ENCODE measurements at places on chromosomes 3 and 15. TPM values are rescaled to one million over a fixed set of nuclear protein-coding genes. Genes with fewer than 3 reads are reported as not detected.
A peak's percentile ranks its signal among the peaks of the same experiment; 100 is the strongest.

DNA sequence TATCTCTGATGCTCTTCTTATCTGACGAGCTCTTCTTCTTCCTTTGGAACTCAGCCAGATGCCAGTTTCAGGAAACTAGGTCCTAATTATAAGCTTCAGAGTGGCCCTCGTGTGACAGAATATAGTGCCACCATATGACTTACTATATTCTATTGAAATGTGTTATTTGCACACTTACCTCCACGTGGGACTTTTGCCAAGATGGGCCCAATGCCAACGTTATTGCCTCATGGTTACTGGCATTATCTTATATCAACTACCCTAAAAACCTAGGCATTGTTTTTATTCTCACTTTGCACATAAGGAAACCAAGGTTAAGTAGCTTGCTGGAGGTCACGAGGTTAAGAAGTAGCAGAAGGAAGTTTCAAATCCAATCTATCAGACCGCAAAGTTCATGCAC lies 71.3 kb upstream of the SLCO3A1 start:
- H3K4me3 ChIP-seq = no peak overlapping the region
- H3K36me3 ChIP-seq = no peaks in the 10 kb centered on the region
- H3K27me3 ChIP-seq = no peaks in the 10 kb centered on the region

FANCD2OS gene
- total RNA-seq = not detected

EBLN2 gene
- total RNA-seq = 6.7 TPM

- no peak overlapping the region for H3K4me3 ChIP-seq
- DNase-seq = no peak
- no peaks in the 10 kb centered on the region for H3K36me3 ChIP-seq
- no peak overlapping the region for H3K27ac ChIP-seq
- no peaks in the 10 kb centered on the region for H3K4me1 ChIP-seq
Measured at GRCh38 chr3:104909198-104909597, 457.5 kb upstream of the ALCAM start.

DNA sequence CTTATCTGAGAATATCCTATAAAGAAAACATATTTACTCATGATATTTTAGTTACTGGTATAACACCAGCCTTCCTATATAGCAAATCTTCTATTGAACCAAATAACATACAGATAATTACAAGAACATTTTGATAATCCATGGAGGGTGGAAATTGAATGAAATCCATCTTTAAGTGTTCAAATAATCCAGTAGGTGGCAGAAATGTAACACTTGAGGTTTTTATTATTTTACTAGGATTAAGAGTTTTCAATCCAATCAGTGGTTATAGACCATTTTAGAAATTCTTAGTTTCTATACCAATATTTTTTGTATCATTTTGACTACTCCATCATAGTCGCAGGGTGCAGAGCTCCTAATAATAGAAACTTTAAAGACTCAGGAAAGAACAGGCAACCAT lies 101.9 kb upstream of the KCNH8 start:
- no peak for DNase-seq
- H3K36me3 ChIP-seq = no peaks in the 10 kb centered on the region
- H3K4me1 ChIP-seq = no peaks in the 10 kb centered on the region
- no peak overlapping the region for H3K27ac ChIP-seq

CLRN1 gene
- total RNA-seq = not detected

CCDC80 gene
- 35.3 TPM for total RNA-seq

- peak overlapping the region; percentile 17 for H3K27ac ChIP-seq
- no peaks in the 10 kb centered on the region for H3K36me3 ChIP-seq
- no peak for DNase-seq
- no peak overlapping the region for H3K4me3 ChIP-seq
Measured at GRCh38 chr15:40847223-40847961, 3.5 kb downstream of the SPINT1 start.

- H3K27ac ChIP-seq = no peak overlapping the region
- H3K4me1 ChIP-seq = no peaks in the 10 kb centered on the region
Measured at GRCh38 chr3:168088106-168088720, 7.5 kb downstream of the GOLIM4 start.

- peak; percentile 2 for DNase-seq
- H3K4me1 ChIP-seq = no peaks in the 10 kb centered on the region
- no peaks in the 10 kb centered on the region for H3K27me3 ChIP-seq
Measured at GRCh38 chr3:127663151-127663550, 9.6 kb upstream of the ABTB1 start.

ARGFX gene
- total RNA-seq = not detected

DNA sequence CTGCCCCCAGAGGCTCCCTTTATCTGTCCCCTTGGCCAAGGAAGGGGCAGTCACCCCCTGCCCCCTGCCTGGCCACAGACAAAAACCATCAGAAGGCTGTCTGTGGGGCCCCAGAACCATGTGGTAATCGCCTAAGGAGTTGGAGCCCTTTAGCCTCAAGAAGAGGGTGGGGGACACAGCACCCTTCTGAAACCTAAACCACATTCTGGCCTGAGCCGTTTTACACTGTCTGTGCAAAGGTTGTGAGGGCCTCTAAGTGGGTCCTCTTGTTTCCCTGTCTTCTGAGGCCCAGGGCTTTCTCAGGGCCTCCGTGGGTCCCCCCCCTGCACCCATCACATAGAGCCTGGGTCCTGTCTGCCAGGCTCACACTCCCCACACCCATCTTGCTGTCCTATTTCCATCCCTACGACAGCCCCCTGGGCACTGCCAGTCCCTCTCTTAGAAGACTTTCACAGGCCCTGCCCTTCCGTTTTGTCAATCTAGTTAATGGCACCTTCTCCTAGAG lies 17.9 kb upstream of the RPUSD3 start:
- peaks cover 46% of the 10 kb centered on the region for H3K4me1 ChIP-seq
- no peak for DNase-seq
- no peaks in the 10 kb centered on the region for H3K36me3 ChIP-seq
- H3K4me3 ChIP-seq = no peak overlapping the region
- no peaks in the 10 kb centered on the region for H3K27me3 ChIP-seq

GRCh38 chr15:84772467-84772866 lies 24.1 kb downstream of the ZNF592 start:
- H3K27ac ChIP-seq = no peak overlapping the region
- peaks cover 11% of the 10 kb centered on the region for H3K4me1 ChIP-seq
- no peak for DNase-seq
- H3K4me3 ChIP-seq = no peak overlapping the region

GHRL gene
- total RNA-seq = 0.54 TPM

DNA sequence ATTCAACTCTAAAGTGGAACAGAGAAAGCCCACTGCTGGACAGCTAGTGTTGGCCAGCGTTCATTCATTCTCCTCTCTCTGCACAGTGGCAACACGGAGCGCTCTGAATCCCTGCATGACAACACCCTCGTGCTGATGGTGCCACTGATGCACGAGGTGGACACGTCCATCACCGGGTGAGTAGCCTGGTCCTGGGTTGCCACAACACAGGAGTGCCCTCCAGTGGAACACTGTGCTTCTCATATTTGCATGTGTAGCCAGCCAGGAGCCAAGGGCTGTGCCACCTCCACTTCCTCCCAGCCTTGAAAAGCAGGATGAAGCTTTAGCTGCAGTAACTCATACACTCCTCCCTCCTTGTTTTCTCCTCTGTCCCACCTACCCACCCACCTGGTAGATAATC lies 120.0 kb upstream of the CTDSPL start:
- DNase-seq = peak; percentile 72
- no peaks in the 10 kb centered on the region for H3K27me3 ChIP-seq
- no peak overlapping the region for H3K4me3 ChIP-seq
- H3K36me3 ChIP-seq = no peaks in the 10 kb centered on the region

ADAMTS7 gene
- 1.6 TPM for total RNA-seq

GRCh38 chr3:138400651-138401070 lies 33.8 kb upstream of the ESYT3 start:
- no peaks in the 10 kb centered on the region for H3K4me1 ChIP-seq
- DNase-seq = no peak
- H3K27me3 ChIP-seq = no peaks in the 10 kb centered on the region
- no peak overlapping the region for H3K4me3 ChIP-seq

TGM4 gene
- not detected for total RNA-seq

MYRIP gene
- 3.1 TPM for total RNA-seq

DNA sequence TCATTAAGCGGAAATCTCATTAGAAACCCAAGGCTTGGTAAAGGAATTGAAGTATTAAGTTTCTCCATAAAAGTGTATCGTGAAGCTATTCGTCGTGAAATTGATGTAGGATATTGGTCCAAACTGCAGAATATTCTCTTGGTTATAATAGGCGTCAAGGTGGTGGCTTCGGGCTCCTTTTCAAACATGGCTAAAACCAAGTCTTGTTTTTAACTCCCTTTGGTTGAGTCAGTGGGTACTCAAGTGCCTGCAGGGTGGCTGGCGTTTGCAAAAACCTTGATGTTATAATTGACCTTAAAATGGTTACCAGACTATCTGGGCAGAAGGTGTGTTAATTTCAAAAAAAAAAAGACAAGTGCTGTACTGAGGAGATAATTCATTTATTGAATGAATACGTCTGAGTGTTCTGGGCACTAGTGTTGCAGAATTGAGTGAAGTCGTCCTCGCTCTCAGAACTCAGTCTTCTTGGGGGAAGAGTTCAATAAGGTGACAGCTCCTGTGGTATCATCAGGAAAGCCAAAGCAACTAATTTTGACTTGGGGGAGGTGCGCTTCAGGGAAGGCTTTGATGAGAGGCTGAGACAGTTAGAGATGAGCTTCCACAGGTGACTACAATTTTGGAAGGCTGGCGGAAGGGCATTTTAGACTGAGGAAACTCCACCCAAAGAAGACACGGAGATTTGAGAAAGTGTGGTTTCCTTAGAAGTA lies 1.5 kb downstream of the UBE2Q2 start:
- H3K36me3 ChIP-seq = no peaks in the 10 kb centered on the region
- peaks cover 67% of the 10 kb centered on the region for H3K4me1 ChIP-seq
- no peaks in the 10 kb centered on the region for H3K27me3 ChIP-seq
- H3K27ac ChIP-seq = peak overlapping the region; percentile 97
- no peak for DNase-seq

SLC22A13 gene
- 2.1 TPM for total RNA-seq

GRCh38 chr3:152466784-152467183 lies 198.1 kb downstream of the MBNL1 start:
- H3K27me3 ChIP-seq = no peaks in the 10 kb centered on the region
- DNase-seq = no peak
- H3K27ac ChIP-seq = peak overlapping the region; percentile 45

DNA sequence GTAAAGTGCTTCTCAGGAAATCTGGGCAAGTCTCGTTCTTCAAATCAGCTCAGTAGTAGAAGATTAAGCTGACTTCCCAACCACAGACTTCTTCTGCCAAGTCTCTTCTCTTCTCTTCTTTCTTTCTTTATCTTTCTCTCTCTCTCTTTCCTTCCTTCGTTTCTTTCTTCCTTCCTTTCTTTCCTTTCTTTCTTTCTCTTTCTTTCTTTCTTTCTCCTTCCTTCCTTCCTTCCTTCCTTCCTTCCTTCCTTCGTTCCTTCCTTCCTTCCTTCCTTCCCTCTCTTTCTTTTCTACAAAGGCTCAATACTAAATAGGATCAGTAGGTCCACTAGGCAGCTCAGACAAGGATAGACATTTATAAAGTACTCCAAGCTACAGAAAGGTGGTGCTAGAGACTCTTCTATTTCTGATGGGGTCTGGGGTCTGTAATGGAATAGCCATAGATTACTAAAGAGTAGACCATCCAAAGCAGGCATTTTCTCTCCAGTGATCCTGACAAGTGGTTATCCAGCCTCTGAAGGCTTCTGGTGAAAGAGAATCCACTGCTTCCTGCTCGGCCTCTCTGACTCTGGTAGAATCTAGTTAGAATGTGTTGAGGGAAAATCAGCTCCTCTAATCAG lies 100.8 kb downstream of the TPRG1 start:
- no peaks in the 10 kb centered on the region for H3K36me3 ChIP-seq
- H3K27ac ChIP-seq = no peak overlapping the region
- H3K4me3 ChIP-seq = no peak overlapping the region
- H3K27me3 ChIP-seq = no peaks in the 10 kb centered on the region
- no peak for DNase-seq

GRCh38 chr15:68223171-68223570 lies 6.4 kb downstream of the CLN6 start:
- H3K36me3 ChIP-seq = no peaks in the 10 kb centered on the region
- H3K4me1 ChIP-seq = peaks cover 10% of the 10 kb centered on the region
- no peak for DNase-seq
- H3K27ac ChIP-seq = no peak overlapping the region
- no peak overlapping the region for H3K4me3 ChIP-seq
- H3K27me3 ChIP-seq = no peaks in the 10 kb centered on the region

DNA sequence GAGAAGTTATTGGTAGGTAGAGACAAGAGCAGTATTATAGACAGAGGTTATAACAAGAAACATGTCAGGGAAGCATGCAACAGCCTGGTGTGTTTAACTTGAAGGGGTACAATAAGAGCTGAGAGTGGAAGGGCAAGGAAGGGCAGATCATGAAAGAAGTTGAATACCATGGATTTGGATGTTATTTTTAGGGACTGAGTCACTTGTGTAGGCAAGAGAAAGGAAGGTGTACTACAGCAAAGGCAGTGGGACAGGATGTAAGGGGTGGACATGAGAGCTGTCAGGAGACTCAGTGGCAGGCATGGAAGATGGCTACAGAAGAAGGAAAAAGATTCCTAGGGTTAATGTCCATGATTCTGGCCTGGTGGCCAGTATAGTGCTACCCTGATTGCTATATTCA lies 66.4 kb downstream of the TFG start:
- no peak overlapping the region for H3K4me3 ChIP-seq
- no peaks in the 10 kb centered on the region for H3K4me1 ChIP-seq
- DNase-seq = no peak
- no peaks in the 10 kb centered on the region for H3K27me3 ChIP-seq
- H3K36me3 ChIP-seq = no peaks in the 10 kb centered on the region
- no peak overlapping the region for H3K27ac ChIP-seq
